ENCODE measurements at places on chromosomes 11 and 22.

GRCh38 chr11:115409116-115409670 is 95.0 kb downstream of the CADM1 start:
- DNase-seq: no peak

DNA sequence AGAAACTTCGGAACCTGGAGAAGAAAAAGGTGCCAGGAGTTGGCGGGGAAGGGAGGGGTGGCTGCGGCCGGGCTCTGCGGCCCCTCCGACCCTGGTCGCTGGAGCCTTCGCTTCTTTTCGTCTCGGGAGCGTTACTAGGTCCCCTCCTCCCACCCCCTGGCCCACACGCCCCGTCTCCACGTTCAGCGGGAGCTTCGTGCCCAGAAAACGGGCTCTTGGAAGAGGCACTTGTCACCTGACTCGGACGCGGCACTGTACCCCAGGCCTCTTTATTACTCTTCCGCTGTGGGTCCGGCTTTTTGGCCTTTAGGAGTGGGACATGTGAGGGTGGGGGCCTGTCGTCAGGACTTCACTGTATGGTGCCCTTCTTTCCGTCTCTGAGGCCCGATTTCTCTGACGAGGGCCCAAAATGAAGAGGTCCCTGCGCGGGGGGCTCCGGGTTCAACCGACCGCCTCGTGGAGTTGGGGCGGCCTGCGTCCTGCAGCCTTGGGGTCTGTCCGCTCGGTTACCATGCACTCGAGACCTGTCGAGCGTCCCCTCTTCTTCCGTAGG is 1.2 kb downstream of the CAPRIN1 start:
- no peak for DNase-seq

- no peak for DNase-seq
These were observed 342.7 kb upstream of the SYN3 start for GRCh38 chr22:33400891-33401290.

GRCh38 chr11:75199412-75199955 is 41.1 kb upstream of the TPBGL start:
- DNase-seq: no peak

- no peak for DNase-seq
These were observed 58.6 kb downstream of the DDIAS start for GRCh38 chr11:82959987-82960778.

GRCh38 chr11:17544181-17544622 is at the start of gene USH1C:
TSS of gene USH1C (minus strand) at chr11:17544416. CDS start at chr11:17544307, 109 bp downstream.
- DNase-seq: peak; percentile 13

- DNase-seq: no peak
These were observed at the start of gene OR5AP2 for GRCh38 chr11:56642339-56642738. TSS of gene OR5AP2 (minus strand) at chr11:56642439. CDS start at chr11:56642439, 0 bp downstream.

DNA sequence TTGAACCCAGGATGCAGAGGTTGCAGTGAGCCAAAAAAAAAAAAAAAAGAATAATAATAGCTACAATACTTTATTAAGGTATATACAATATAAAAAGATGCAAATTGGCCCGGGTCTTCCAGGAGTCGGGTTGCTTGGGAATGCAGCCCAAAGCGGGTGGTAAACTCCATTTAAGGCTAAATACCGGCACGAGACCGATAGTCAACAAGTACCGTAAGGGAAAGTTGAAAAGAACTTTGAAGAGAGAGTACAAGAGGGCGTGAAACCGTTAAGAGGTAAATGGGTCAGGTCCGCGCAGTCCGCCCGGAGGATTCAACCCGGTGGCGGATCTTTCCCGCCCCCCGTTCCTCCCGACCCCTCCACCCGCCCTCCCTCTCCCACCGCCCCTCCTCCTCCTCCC is 143.3 kb downstream of the DLG2 start:
- no peak for DNase-seq

DNA sequence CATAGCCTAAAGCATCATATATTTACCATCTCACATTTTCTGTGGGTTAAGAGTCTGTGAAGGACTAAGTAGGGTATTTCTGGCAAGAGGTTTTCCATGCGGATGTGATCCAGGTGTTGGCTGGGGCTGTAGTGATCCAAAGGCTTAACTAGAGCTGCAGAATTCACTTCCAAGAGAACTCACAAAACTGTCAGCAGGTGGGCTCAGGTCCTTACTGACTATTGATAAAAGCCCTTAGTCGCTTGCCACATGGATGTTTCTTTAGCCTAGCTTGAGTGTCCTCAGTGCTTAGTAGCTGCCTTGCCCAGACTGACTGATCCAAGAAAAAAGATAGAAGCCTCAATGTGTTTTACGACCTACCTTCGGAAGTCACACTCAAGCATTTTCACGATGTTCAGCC is 250.8 kb downstream of the CNTN5 start:
- no peak for DNase-seq

DNA sequence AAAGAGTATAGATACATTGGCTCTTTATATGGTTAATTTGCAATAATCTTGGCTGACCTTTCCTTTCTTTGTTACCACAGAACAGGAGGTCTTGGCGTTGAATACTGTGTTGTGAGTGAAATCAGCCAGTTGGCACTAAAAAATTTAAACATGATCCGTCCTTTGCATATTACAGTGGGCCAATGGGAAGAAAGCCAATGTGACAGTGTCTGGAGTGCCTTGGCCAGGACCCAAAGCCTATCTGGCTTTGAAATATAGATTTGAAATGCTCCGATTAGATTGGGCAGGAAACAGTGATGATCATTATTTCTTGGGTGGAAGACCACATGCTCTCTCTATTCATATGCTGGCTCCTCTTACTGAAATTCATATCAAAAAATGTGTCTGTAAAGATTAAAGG is 339.6 kb upstream of the ANO3 start:
- no peak for DNase-seq

GRCh38 chr11:120667281-120667680 is 155.7 kb downstream of the GRIK4 start:
- DNase-seq: no peak

- no peak for DNase-seq
These were observed 37.5 kb downstream of the PPARA start for GRCh38 chr22:46187862-46188261.

- no peak for DNase-seq
These were observed 92.2 kb downstream of the LUZP2 start for GRCh38 chr11:24589064-24589463.

DNA sequence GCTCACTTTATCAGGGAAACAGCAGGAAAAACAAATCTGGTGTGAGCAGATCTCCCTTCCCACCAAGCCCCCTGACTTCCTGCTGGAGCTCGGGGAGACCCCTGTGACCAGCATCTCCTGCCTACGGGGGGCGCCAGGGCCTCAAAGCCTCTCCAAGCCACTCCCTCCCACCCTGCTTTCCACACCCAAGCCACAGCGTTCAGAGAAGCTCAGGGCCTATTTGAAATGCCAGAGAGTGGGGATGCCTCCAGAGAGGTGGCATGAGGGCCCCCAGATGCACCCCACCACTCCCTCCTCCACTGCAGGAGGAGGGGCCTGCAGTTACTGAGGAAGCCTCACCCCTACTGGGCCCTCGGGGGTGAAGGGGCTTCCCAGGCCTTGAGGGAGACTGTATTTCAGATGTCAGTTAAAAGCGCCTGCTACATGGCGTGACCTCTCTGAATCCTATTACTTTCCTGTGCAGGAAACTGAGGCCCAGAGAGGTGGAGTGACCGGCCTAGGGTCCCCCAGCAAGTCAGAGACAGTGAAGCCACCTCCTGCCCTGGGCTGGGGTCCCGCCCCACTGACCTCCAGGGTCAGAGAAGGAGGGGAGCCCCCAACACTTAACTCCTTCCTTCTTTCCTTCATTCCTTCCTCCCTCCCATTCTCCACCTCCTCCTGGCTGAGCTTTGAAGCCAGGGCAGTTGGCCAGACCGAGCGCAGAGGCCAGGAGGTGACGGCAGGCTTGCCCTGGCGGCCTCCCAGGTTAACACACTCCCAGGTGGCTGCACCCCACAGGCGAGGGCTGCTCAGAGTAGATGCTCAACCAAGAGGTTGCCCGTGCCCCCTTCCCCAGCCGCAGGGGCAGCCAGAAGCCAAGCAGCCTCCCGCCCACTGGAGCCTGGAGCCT is 6.0 kb upstream of the CDKN1C start:
- DNase-seq: no peak

DNA sequence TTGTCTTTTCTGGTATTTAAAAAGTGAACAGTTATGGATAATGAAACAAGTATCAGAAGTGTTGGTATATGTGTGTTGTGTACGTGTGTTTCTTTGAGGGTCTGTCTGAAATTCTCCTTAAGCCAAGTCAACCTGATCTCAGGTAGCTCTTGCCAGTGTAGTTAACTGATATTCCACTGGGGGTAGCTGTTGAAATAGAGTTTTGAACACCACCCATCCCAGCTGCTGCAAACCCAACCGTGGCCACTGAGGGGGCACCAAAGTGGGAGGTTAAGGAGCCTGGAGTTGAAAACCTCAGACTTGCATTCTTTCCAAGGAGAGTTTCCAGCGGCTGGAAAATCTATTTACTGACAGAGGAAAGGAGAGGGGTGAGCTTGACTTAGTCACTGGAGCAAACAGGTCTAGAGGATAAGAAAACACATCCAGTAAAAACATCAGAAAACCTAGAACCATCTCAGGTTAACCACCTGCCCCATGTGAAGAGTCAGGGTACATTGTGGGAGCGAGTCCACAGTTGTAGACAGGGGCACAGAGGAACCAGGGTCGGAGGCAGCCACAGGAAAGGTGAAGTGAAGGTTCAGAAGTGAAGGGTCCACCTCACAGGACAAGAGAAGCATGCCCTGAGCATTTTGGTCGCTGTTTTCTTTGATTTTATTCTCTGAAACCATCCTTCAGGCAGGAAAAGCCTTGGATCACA is 8.8 kb upstream of the CUL5 start:
- peak; percentile 65 for DNase-seq

GRCh38 chr11:56292154-56292553 is at the start of gene OR8H1:
TSS of gene OR8H1 (minus strand) at chr11:56292254. CDS start at chr11:56291062, 1,192 bp downstream.
- DNase-seq: no peak

- no peak for DNase-seq
These were observed 1.9 kb upstream of the PTGDR2 start for GRCh38 chr11:60857378-60858232.

GRCh38 chr11:127050186-127050585 is 49.6 kb upstream of the KIRREL3 start:
- DNase-seq: no peak

DNA sequence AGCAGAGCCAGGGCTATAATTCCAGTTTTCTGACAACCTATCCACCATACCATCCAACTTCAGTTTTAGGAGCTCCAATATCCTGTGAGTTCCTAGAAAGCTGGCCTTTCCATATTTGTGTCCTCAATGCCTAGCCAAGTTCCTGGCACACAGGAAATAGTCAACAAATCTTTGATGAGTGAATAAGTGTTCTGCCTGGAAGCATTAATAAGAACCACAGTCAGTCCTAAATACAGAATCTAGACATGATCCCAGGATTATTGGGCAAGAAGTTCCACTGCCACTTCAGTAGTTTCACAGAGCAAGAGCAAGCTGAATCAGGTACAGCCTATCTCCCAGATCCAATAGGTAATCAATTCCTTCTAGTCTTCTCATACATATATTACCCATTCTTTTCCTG is 942.0 kb downstream of the DLG2 start:
- no peak for DNase-seq

DNA sequence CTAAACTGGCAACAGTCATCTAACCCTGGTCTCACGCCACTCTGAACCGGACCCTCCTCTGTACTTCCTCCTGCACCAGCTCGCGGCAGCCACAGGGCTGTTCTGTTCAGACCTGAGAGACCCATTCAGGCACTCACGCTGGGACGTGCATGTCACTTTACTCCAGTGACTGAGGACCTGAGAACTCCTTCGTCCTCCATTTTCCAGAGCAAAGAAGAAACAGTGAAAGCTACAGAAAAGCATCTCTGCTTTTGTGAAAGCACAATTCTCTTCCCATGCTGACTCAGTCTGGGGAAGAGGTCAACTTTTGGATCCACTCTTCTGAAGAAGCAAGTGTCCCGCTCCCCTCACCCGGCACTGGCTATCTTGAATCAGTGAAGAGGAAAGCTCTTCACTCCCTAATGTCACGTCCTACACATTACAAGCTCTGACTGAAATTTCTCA is 24.5 kb downstream of the PISD start:
- peak; percentile 27 for DNase-seq

DNA sequence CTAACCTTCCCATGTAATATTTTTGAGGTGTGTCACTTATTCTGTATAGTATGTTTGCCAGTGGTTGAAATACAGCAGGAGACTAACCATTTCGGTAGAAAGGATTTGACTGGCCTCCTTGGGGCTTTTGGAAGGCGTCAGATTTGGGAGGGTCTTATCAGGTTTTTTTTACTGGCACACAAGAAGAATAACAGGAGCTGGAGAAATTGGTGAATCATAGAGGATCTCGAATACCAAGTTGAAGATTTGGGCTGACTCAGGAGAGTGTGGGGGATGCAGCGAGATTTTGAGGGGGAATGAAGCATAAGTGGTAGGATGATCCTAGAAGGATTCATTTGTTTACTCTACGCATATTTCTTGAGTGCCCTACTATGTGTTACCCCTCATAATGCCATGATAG is 200.5 kb downstream of the DDX10 start:
- no peak for DNase-seq

- peak; percentile 50 for DNase-seq
These were observed 36.3 kb downstream of the ETS1 start for GRCh38 chr11:128551058-128551457.

DNA sequence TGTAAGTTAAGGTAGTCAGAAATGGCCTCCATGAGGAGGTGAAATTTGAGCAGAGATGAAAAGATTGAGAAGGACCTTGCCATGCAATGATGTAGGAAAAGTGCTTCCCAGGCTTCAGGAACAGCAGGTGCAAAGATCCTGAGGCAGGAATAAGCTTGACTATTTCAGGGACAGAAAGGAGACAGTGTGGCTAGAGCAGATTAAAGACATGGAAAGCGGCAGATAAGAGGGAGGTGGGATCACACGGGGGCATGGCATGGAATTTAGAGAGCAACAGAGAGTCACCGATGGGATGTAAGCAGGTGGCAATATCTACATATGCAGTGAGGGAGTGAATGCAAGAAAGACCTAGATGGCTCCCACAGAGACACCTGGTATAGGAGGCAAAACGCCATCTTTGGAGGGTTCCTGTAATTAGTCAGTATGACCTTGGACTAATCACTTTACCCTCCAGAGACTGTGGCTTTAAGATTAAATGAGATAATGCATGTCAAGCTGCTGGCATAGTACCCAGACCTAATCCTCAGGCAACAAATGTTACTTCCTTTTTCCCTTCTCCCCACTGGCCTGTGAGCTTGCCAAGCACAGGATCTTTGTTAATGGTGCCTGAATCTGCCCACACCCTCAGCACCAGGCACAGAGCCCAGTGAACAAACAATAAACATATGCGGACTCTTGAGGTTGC is 24.6 kb upstream of the ACER3 start:
- no peak for DNase-seq

- DNase-seq: no peak
These were observed 1.7 kb upstream of the JAM3 start for GRCh38 chr11:134066943-134067885.

DNA sequence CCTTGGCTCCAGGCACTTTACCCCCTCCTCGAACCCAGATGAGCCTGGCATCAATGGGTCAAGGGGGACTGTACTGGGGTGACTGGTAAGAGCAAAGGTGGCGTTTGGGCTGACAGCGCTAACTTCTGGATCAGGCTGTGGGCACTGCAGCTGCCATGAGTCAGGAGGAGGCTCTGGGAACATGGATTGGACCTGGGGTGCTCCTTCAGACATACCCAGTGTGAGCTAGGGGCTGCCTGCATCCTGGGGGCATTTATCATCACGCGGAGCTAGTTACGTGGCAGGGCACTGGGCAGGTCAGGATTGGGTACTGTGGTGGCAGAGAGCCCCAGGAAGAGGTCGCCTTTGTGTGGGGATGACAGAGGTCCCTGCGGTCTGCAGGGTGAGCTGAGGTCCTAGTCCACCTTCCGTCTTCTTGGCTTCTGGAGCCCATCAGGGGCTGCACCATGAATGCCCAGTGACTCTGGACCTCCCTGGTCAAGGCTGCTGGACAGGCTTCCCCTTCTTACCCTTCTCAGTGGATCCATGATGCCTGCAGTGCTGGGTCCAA is 13.1 kb downstream of the GRIK4 start:
- no peak for DNase-seq

GRCh38 chr11:34178209-34178821 is 72.9 kb downstream of the NAT10 start:
- DNase-seq: no peak

Measured in natural killer cell (primary cell).